ENCODE measurements at places on chromosomes 2 and 18.

DNA sequence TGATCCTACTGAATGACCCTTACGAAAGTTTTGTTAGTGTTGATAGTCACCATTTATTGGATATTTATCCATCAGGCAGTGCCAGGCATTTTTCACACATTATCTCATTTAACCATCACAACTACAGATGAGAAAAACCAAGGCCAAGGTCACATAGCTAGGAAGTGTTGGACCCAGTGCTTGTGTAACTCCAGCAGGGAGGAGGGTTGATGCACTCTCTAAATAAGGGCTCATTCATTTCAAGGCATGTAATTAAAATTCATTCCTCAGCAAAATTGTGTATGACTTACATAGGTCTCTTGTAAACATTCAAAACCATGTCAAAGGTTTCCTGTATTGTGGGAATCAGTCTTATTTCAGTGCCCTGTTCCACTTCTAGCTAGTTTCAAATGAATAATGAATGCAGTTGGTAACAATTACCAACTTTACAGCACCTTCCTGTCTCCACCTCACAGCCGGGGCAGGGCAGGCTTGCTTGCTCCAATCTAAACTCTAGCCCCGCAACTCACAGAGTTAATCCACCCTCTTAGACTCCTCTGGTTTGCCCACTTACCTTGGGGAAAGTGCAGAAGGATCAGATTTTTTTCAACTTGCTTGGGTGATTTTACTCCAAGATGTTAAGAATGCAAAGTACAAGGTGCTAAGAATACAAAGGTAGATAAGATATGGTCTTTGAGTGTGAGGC, 5.8 kb upstream of the MAPRE3 start:
- no peak for DNase-seq

GRCh38 chr18:21456428-21457178, 143.9 kb downstream of the ESCO1 start:
- no peak for DNase-seq

DNA sequence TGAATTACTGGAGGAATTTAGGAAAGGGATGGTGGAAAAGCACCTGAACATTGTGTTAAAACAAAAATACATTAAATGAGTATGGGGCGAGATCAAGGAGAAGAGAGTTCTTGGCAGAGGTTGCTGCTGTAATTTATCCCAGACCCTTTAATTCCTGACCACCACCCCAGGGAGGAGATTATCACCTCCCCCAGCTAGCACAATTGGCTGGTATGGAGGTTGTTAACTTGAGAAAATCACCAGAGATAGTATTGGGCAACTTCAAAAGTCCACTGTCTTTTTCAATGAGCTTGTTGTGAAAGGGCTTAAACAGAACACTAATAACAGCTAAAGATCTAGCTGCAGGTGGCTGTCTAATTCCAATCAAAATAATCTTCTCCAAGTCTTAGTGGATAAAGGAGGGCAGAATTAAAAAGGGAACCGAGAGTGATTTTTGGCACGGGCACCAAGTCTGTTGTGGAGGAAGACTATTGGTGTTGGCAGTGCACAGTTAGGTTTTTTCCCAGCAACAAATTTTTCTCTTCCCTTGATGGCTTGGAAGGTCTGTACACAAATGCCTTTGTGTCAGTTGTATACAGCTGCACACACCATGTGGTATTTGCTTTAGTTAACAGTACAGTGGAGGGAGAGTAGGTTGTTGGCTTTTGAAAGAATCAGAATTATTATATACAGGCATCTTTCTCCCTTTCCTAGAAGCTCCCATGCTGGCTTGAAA, 289.5 kb downstream of the SLC4A3 start:
- no peak for DNase-seq

DNA sequence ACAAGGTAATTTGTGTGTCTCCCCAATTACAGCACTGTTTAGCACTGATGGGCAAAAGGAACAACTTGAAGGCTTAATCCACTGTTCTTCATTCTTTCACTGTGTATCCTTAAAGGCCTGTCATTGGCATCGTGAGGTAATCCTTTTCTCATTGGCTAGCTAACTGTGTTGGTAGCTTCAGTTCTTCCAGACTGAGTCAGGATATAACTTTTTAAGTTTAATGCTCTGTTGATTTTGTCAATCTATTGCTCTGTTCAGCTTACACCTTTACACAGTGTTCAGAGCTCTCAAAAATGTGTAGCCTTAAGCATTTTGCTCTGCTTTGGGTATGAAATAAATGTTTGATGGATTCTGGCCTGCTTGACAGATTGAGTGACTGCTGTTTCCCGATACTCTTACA, 148.2 kb downstream of the KIAA1328 start:
- DNase-seq = no peak

Data from CD4-positive, alpha-beta T cell treated with Interleukin-4 for 1 hour (primary cell).